ENCODE measurements at places on chromosomes 2 and 18.

DNA sequence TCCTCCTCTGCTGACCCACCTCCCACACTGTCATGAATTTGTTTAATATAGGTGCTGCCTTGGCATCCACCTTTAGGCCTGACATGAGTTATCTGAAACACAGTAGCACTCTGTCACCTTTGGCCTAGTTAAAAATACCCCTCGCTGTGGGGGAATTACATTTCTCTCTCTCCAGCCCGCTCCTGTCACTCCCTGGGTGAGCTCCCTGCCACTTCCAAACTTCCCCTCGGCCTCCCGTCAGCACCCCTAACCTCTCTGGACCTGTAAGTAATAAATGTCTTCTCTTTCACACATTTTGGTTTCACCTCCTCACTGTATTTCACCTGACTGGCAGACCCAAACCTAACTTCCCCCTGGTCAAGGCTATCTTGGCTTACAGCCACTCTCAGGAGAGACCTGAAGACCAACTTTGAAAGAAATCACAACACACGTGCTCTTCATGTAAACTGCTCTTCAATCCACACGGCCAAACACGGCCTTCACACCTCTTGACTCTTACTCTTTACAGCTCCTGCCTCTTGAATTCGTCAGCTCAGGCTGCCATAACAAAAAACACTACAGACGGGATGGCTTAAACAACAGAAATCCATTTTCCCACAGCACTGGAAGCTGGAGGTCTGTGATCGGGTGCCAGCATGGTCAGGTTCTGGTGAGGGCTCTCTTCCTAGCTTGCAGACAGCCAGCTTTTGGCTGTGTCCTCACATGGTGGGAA lies 28.3 kb downstream of the REEP1 start:
- no peak for DNase-seq

DNA sequence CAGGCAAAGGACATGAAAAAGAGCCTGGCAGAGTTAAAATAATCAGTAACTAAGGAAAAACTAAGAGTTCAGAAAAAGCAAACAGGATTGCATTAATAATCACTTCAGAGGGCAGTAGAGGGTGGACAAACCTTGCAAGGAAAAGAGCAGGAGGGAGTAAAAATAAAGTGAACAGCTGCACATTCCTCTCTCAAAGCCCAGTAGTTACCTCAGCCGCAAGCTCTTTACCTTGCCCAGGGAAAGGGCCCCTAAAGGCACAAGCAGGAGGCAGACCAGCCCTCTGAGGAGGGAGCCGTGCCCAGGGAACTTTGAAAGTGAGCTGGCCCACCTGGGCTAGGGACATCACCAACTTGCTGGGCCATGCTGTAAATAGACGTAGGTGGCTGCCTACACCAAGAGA lies 196.9 kb downstream of the C1D start:
- no peak for DNase-seq

DNA sequence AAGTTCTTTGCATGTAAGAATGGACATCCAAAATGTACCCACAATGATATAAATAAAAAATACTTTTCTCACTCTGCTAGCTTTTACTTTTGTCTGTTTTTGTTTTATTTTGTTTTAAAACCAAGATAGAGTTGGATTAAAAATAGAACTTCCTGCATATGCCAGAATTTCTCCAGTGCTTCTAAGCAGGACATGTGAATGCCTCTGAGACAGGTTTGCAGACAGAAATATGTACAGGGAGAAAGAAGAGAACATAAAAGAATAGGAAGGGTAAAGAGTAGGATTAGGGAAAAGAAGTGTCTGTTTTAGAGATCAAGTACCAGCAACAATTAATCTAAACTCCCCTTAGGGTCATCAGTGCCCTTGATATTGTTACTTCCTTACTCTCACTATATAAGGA lies 114.4 kb downstream of the BMPR2 start:
- no peak for DNase-seq

- no peak for DNase-seq
Measured at GRCh38 chr18:28485918-28486317, 309.0 kb upstream of the CDH2 start.

DNA sequence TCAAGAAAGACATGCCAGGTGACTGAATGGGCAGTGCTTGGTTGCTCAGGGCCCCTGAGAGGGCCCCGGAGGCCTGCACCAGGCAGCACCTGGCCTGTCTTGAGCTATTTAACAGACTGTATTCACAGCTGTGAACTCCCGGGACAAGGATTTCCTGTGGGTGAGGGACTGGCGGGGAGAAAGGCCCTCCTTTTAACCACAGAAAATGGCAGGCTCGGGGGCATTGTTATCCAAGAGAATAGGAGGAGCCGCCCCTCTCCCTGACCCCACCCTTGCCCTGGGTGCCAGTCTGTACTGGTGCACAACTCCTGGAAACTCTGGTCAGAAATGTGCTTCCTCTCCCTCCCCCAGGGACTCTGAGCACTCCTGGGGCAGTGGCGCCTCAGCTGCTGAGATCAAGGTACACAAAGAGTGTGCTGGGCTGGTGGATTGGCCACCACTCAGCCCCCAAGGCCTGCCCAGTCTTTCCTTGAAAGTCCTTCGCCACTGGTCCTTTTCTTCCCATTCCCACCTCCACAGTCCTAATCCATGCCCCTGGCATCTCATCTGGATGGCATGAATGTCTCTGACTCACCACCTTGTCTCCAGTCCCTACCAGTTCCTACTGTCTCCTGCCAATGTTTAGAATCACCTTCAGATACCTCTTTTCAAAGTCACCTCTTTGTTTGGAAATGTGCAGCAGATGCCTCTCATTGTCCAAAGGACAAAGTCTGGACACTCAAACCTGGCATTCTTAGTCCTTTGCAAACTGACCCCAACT lies 19.6 kb upstream of the EPAS1 start:
- DNase-seq, result no peak

DNA sequence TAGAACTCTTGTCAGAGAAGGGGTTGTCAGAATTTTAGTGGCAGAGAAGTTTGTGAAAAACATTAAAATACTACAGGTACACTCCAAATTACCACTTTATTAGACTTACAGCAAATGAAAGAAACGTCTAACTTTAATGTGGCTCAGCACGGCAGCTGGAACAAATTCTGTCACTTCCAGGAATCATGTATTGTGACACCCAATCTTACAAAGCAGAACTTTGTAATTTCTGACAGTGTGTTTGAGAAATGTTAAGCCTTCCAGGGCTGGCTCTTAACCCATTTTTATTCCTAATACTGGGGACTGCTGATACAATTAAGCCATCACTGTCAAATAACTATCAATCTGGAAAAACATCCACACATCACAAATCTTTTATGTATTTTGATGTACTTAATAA lies 216.4 kb downstream of the ZNF385B start:
- no peak for DNase-seq

DNA sequence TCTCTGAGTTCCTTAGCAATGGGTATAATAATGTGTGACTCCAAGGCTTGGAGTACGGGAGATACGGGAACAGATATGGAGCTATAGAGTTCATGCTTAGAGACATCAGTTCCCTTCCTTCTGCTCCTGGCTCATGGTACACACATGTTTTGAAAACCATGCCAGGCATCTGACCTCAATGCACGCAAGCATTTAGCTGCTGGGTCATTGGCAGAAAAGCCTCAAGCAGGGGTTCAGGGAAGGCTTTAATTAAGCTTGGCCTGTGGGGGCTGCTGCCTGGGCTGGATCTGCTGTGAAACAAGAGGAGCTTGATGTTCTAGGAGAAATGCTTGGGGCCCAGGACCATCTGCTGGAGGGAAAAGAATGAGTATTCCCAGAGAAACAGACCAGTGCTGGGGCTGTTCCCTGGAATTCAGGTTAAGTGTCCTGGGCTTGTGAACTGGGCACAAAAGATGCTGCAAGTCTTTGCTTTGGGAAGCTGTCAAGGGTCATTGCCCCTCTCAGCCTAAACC lies 3.2 kb downstream of the ALLC start:
- no peak for DNase-seq

DNA sequence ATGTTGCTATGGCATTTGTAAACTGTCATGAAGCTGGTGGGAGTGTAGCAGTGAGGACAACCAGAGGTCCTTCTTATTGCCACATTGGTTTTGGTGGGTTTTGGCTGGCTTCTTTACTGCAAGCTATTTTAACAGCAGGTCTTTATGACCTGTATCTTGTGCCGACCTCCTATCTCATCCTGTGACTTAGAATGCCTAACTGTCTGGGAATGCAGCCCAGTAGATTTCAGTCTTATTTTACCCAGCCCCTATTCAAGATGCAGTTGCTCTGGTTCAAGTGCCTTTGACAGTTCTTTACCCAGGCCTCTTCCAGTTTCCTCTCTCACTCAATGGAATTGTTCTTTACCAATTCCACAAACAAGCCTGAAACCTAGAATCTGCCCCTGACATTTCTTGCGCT lies 145.1 kb downstream of the KCNE4 start:
- no peak for DNase-seq

- DNase-seq, result no peak
Measured at GRCh38 chr2:180169474-180169873, 162.4 kb upstream of the CWC22 start.

GRCh38 chr2:170098626-170099312 lies 79.2 kb upstream of the MYO3B start:
- no peak for DNase-seq

- no peak for DNase-seq
Measured at GRCh38 chr2:130823886-130824491, 12.7 kb upstream of the ARHGEF4 start.

- no peak for DNase-seq
Measured at GRCh38 chr2:32136097-32136496, 29.6 kb upstream of the SLC30A6 start.

DNA sequence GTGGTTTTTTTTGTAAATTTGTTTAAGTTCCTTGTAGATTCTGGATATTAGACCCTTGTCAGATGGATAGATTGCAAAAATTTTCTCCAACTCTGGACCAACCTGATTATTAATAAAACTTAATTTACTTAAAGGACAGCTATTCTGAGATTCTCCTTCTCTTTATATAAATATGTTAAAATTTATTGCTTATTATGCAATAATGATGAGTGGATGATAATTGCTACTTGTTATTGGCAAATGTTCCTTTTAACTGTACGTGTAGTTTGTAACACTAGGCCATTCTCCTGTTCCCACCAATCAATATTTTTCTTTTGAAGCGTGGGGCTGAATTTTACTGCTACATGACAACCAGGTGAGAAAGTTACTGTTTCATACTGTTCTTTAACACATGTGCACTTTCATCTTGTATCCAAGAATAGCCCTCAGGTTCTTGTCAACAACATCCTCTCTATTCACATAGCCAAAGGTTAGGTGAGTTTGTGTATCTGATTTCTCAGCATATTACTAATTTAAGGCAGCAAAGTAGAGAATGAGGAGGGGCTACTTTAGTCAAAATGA lies 16.6 kb upstream of the STK17B start:
- no peak for DNase-seq

- no peak for DNase-seq
Measured at GRCh38 chr2:113118263-113118657, 9.1 kb upstream of the IL1RN start.

GRCh38 chr2:184920451-184920965 lies 322.2 kb downstream of the ZNF804A start:
- no peak for DNase-seq

GRCh38 chr2:214607051-214607450 lies 196.2 kb downstream of the VWC2L start:
- no peak for DNase-seq

DNA sequence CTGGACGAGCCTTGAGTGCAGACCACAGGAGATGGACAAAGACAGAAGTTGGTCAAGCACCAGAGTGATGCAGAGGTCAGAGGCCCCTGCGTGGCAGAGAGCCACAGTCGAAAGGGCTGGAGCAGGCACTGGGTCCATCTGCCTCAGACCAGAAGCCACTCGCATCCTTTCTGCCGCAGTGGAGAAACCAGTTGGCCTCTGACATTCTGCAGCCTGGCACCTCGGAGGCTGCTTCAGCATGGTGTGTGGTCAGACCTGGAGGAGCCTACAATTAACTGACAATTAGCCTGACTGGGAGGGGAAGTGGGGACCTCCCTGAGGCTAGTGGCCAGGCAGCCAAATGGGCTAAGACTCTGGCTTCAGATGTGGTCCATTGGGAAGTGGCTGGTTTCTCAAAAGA lies 111.1 kb downstream of the SGPP2 start:
- no peak for DNase-seq

- DNase-seq, result peak; percentile 5
Measured at GRCh38 chr2:27583390-27583915, 611 bp downstream of the ZNF512 start.

- no peak for DNase-seq
Measured at GRCh38 chr2:149645391-149645790, 57.8 kb upstream of the MMADHC start.

DNA sequence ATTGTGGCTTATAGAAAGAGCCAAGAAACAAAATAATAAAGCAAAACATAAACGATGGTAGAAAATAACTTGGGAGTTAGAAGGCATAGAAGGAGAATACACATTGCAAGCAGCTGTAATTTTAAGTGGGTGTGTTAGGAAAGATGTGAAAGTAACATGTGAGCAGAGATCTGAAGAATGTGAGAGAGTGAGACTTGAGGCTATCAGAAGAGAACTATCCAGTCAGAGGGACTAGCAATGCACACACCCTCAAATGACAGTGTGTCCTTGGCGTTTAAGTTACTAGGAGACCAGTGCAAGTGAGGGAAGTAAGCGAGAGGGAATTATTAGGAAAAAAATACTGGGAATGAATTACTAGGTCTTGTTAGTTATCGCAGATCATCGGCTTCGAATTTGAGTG lies 304.9 kb downstream of the DSEL start:
- no peak for DNase-seq

- peak; percentile 79 for DNase-seq
Measured at GRCh38 chr2:20524412-20525040, 77.7 kb downstream of the RHOB start.

GRCh38 chr2:197706839-197707207 lies 1.7 kb downstream of the MARS2 start:
- no peak for DNase-seq

DNA sequence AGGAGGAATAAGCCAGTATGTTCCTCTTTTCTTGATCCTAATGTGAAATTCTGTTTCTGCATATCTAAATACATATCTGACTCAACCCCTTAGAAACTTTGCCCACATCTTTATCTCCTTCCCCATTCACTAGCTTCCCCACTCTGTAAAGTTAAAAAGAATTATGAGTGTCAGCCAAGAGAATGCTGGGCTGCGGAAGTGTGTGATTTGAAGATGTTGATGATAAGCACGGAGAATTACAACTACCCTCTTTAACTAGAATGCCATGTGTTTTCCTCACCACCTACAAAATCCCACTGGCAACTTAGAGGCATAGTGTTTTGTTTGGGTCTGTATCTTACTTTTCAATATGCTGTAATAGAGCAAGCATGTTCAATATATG lies 490.4 kb upstream of the FANCL start:
- DNase-seq, result no peak

DNA sequence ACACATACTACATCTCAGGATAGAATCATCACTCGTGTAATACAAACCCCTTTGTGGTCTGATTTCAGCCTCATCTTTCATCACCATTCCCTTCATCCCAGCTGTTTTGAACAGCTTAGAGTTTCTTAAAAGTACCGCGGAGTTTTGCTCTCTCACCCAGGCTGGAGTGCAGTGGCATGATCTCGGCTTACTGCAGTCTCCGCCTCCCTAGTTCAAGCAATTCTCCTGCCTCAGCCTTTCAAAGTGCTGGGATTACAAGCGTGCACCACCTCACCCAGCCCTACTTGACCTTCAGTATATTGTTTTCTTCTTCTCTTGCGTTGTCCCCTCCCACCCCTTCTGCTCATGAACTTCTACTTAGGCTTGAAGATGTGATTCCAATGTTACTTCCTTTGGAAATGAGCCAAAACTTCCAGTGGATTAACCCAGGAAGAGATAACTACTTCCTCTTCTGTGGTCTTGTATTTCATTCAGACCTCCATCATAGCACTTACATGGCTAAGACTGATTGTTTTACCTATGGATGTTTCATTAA lies 15.8 kb downstream of the ERLEC1 start:
- DNase-seq, result no peak

- no peak for DNase-seq
Measured at GRCh38 chr2:30511122-30512083, 64.4 kb downstream of the LCLAT1 start.

Data from globus pallidus (tissue), 1 donor.